Neural cell (in vitro differentiated cells): ENCODE measurements at places on chromosomes 5 and 9. TPM values are rescaled to one million over a fixed set of nuclear protein-coding genes. Genes with fewer than 3 reads are reported as not detected.

The SLC45A2 gene
- 1.2 and 6.2 TPM in 2 replicates for polyA plus RNA-seq

The TRIM36 gene
- 105 and 122 TPM in 2 replicates for polyA plus RNA-seq

The FAM78A gene
- 0.47 and 0.62 TPM in 2 replicates for polyA plus RNA-seq

The GZMA gene
- not detected in 2 replicates for polyA plus RNA-seq

The ENTPD2 gene
- not detected in 2 replicates for polyA plus RNA-seq

The CCL28 gene
- polyA plus RNA-seq, result not detected in 2 replicates

The CENPH gene
- polyA plus RNA-seq, result 9.7 and 14.6 TPM in 2 replicates

The TOR4A gene
- polyA plus RNA-seq, result 0.50 and 0.70 TPM in 2 replicates

The FRRS1L gene
- polyA plus RNA-seq, result 20.4 and 24.6 TPM in 2 replicates

The ANXA1 gene
- polyA plus RNA-seq, result 4.1 and 5.8 TPM in 2 replicates

The KIAA0825 gene
- polyA plus RNA-seq, result 5.1 and 5.3 TPM in 2 replicates

The PDGFRB gene
- polyA plus RNA-seq, result not detected in 2 replicates

The ZNF366 gene
- polyA plus RNA-seq, result not detected in 2 replicates

The CLIC3 gene
- polyA plus RNA-seq, result not detected in 2 replicates
